ENCODE measurements at places on chromosomes 6 and 20.

DNA sequence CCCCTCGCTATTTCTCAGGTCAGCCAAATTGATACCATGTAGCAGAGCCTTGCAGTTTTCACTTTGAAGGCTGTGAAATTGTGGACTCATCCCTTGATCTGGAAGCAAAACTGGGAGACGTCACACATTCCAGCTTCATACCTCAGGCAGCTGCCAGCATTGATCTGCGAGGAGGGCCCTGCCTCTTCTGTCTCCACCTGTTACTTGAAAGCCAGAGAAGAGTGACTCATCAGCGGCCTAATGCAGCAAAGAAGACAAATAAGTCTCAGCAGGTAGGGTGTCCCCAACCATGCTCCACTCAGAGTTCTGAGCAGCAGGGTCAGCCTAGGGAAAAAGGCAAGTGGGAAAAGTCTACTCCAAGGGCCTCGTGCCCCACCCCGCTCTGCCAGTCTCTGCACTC, 69.4 kb upstream of the BMP2 start:
- DNase-seq: no peak

GRCh38 chr20:47118206-47118605, 223.6 kb downstream of the EYA2 start:
- no peak for DNase-seq

- no peak for DNase-seq
Observed at GRCh38 chr6:49366539-49366938, 96.5 kb downstream of the MMUT start.

DNA sequence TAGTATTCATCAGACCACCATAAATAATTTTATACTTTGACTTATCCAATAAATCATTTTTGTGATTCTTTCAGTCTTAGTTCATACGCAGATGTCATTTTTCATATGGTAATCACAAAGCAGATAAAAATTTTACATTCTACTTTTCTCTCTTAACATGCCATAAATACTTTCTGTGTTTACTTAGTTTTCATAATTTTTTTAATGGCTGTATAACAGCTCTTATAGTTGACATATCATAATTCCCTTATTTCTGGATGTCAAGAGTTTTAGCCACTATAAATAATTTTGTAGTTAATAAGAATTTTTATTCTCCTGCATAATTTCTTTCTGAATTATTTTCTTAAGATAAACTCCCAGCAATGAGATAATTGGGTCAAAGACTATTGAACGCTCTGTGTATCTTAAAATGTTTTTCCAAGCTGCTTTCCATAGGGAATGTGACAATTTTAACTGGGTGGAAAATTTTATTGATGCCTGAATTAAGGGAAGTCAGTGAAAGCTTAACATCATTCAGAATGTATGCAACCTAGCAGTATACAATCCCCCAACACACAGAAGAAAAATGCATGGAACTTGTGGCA, 702.7 kb downstream of the EPM2A start:
- no peak for DNase-seq

- peak; percentile 56 for DNase-seq
Observed at GRCh38 chr6:151389618-151390275, 1.6 kb downstream of the ZBTB2 start.

- DNase-seq: no peak
Observed at GRCh38 chr6:20808924-20809323, 274.7 kb downstream of the CDKAL1 start.

DNA sequence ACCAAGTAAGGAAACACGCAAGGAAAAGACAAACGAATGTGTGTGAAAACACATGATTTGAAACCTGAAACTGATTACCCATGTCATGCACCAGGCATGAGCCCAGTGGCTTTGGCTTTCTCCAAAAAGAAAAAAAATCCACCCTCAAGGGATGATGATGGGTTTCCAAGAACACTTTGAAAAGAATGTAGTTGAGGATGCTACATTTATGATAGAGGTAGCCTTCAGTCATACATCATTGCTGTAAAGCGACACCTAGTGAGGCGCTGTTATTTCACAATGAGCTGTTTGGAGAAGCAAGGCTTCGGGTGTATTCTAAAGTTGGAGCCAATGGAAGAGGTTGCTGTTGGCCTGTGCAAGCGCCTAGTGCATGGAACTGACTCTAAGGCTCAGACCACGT, 124.9 kb downstream of the SCML4 start:
- no peak for DNase-seq

DNA sequence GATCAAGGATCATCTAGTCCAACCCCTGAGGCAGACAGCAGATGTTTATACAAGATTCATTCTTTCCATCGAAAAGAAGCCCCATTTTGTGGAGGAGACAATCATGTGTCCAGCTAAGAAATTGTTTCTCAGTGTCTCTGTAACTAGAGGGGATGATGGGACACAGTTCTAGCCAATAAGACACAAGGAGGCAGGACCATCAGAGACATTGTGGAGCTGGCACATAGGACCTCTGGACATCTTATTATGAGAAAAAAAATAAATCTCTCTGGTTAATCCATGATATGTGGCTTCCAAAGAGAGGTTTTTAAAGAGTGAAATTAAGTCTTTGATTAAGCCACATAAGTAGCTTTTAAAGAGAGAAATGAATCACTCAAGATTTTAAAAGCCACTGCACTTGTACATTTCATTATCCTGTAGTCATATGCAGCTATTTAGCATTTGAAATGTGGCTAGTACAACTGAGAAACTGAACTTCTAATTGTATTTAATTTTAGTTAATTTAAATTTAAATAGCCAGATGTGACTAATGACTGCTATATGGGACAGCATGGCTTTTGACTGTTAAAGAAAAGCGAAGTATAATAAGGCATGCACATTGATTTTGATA, 176.8 kb downstream of the TASP1 start:
- DNase-seq: no peak

DNA sequence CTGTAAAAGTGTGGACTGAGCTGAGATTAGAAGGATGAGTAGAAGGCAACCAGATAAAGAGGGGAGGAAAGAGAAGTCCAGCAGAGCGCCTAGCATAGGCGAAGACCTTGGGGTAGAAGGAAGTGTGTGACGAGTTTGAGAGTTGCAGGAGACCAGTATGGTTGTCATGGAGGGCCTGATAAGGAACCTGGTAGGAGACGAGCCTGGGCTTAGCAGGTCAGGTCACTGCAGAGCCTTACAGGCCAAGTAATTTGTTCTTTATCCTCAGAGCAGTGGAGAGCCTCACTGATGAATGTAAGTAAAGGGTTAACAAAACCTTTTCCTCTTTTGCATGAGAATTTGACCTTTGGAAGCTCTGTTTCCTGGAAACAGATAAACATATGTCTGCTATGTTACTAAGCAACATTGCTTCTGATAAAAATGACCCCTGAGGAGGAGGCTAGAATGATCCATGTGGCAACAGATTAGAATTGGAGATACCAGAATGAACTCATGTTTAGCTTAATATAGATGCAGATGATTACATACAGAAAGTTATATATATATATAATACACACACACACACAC, 2.9 kb upstream of the TMEM74B start:
- DNase-seq: no peak

GRCh38 chr6:164507206-164507940, 802.0 kb downstream of the C6orf118 start:
- DNase-seq: no peak

DNA sequence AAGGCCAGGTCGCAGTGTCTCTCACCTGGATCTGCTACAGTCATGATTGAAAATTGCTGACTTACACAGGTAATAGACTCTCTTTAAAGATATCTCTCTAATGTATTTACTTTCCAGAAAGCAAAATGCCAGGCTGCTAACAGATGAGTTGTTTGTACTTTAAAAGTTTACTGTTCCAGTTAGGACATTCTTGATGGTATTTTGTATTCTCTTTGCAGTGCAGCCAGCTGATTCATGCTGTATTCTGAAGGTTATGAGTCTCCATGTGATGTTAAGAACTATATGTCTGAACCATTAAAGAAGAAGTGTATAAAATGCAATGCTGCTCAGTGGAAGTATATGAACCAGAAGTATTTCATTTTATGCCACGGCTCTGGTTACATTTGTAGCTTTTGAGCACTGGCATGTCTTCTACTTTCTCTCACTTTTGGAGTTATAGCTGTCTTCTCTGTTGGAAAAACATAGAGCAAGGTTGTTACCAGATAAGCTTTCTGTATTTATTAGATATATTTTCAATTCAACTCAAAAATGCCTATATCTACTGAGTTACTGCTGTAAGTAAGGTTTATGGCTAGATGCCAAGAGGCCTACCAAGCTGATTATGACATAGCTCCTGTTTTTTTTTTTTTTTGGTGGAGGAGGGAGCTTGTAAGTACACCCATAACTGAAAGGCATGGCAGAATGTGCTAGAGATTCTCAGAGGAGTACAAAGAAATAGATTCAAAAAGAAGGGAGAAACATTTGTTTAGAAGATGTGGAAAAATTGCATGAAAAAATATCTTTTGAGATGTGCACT, 130.5 kb upstream of the MAN1A1 start:
- DNase-seq: no peak

DNA sequence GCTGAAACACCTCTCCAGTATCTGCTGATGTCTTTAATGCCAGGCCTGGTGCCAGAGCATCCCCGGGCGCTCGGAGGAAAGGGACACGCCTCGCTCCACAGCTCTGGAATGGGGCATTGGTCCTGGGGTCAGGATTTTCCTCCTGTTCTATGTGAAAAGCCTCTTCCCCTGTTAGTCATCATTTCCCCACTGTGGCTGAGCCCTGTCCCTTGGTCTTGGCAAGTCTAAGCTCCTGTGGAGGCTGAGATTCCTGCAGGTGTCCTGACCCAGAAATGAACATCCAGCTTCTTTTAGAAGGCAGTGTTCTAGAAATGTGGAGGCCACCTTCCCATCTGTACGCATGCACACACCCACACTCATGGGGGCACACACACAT, 19.4 kb downstream of the SYNDIG1 start:
- no peak for DNase-seq

- no peak for DNase-seq
Observed at GRCh38 chr20:35257175-35257909, 20.6 kb downstream of the MMP24OS start.

GRCh38 chr20:22403022-22403631, 181.2 kb downstream of the FOXA2 start:
- DNase-seq: no peak

- DNase-seq: no peak
Observed at GRCh38 chr20:35007891-35008290, 52.2 kb downstream of the MYH7B start.
